ENCODE measurements at places on chromosomes 4 and X.

DNA sequence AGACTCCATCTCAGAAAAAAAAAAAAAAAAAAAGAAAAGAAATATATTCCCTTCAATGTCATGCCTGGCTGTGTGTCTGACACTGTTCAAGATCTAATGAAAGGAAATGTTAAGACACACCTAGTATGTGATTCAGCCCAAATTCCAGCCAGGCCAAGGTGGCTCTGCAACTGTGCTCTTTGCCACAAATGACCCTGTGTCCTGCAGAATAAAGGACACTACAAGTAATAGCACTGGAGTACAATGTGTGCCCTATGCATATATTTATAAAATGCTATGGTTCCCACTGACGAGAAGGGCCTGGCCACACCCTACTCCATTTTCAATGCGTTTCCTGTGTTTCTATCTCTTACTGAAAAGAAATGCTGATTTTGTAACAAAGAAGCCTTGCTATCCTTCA, 98.0 kb upstream of the SORBS2 start:
- no peak for DNase-seq

- no peak for DNase-seq
Observed at GRCh38 chr4:104682311-104682710, 187.6 kb upstream of the CXXC4 start.

DNA sequence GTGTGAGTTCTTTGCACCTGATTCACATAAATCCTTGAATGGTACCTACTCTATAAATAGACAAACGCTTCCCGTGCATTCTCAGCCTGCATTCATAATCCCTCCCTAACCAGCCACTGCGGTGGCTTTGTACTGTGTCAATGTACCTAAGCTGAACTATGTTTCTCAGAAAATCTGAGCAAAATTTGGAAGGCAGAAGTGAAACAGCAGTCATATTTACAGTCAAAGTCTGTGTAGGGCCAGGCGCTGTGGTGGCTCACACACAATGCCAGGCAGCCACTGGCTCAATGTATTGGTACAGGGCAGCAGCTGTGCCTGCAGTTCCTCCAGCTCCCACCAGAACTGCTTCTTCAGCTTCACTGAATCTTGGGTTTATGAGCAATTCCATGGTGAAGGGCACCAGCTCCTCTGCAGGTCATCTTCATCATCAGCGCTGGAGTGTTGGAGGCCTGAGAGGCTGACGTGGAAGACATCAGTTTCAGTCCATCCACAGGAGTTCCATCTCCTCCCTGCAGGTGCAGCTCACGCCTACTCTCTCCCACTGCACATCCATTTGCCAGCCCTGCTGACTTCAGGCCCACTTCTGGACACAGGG, 32.3 kb upstream of the IRF2 start:
- DNase-seq = no peak

GRCh38 chr4:89725268-89725667, 111.7 kb downstream of the SNCA start:
- no peak for DNase-seq

GRCh38 chr4:13299343-13299742, 184.8 kb downstream of the RAB28 start:
- no peak for DNase-seq

GRCh38 chr4:10949039-10949733, 264.6 kb upstream of the CLNK start:
- DNase-seq = no peak

DNA sequence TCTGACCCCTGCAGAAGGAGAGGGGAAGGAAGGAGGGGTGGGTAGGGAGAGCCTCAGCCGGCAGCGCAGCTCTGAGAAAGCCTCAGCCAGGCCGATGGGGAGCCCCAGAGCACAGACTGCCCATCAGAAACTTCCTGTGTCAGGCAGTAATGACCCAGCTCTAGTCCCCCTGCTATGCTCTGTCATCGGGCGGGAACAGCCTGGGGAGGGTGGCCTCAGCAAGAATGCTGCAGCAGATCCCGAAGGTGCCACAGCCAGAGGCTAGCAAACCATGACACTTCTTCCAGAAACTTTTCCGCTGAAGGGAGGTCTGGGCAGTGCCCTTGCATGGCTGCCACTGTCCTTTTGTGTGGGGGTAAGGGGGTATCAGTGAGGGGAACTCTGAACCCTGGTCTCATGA, 279.0 kb downstream of the BCOR start:
- DNase-seq = no peak

DNA sequence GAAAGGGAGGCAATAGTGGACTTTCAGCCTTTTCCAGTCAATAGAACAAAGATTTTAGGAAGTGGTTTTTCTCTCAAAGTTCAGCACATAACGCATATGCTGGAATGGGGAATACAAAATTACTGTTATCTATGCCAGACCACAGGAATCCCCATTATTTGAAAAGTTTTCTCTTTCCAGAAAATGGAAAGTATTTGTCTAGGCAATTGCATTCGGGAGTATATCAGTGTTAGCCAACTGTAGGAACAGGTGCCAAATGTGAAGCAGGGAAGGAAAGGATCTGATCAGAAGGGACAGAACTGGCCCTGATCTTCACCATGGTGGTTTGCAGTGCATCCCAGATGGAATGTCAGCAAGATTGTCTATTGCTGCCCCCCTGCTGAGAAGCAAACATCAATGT, 213.6 kb downstream of the CPE start:
- peak; percentile 17 for DNase-seq

DNA sequence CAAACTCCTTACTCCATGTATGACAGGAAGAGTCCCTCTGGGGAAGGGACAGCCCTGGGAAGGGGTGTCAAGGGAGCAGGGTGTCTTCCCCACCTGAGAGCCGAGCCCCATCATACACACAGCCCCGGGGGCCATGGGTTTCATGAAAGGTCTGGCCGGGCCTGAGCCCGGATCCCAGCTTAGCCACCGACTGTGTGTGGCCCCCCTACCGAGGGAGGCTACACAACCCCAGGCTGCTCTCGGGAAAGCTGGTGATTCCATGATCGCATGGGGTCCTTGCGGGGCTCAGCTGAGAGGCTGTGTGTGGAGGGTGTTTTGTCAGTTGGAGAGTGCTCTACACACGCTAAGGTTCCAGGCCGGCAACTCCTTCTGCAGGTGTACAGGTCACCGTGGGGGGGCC, 55.6 kb downstream of the SORCS2 start:
- no peak for DNase-seq

DNA sequence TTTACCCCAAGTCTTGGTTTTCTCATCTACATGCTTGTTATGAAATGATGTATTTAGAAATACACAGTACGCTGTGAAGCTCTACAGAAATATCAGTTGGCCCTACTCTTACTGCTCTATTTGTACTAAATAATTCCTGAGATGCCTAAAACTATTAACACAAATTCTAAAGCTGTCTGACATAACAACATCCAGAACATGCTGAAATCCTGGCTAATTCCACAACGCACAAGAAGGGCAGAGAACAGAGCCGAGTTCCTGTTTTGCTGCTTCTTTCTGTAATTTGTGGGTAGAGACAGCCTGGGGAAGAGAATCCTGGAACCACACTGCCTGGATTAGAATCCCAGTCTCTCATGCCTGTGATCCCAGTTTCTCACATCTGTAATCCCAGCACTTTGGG, 59.0 kb downstream of the ZNF827 start:
- DNase-seq = no peak

- DNase-seq = no peak
Observed at GRCh38 chr4:145882604-145883003, 56.0 kb downstream of the ZNF827 start.

DNA sequence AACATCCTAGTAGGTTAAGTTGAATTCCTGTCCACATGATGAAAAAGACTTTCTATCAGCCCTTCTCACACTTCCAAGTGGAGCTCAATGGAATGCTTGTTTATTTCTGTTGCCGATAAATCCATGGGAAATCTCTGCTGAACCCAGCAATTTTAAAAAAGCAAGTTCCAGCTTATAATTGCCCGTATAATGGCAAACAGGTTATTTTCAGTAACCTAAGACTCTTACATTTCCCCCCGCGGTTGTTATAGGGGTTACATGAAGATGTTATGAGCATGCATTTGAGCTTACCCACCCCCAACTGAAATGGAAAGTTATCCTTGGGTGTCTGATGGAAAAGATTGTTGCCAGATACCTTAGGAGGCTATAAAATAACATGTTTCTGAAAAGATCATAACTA, 136.2 kb downstream of the PALLD start:
- no peak for DNase-seq

GRCh38 chr4:54165438-54165837, 63.7 kb upstream of the PDGFRA start:
- peak; percentile 93 for DNase-seq

GRCh38 chrX:37476571-37477170, 94.8 kb upstream of the LANCL3 start:
- no peak for DNase-seq

- peak; percentile 15 for DNase-seq
Observed at GRCh38 chr4:88333741-88334405, 44.8 kb upstream of the HERC6 start.

DNA sequence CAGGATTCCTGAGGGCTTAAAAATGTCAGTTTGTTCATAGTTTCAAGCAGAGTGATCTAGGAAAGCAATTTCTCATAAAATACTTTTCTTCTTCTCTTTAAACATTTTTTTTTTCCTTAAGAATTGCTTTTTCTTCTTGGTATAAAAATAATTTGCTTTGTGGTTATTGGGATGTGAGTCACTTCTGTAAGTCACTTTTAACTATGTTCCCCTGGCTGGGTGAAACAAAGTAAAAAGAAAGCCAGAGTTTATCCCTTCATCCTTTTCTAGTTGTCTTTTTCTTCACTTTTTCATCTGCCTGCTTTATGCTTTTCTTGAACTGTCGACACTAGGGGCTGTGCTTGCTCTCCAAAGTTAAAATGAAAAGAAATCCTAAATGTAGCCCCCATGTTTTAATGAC, 33.5 kb downstream of the ARSJ start:
- no peak for DNase-seq

DNA sequence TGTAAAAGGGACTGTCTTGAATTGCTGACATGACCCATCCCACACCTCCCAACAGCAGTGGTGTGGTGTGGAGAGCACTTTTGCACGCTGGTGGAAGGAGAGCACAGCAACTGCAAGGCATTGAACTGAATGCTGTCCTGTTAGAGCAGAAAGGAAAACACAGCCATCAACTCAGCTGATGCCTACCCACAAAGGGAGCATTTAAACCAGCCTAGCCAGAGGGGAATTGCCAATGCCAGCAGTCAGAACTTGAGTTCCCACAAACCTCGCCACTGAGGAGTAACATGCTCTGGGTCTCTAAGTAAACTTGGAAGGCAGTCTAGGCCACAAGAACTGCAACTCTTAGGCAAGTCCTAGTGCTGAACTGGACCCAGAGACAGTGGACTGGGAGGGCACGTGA, 31.9 kb downstream of the MAGED4 start:
- no peak for DNase-seq

DNA sequence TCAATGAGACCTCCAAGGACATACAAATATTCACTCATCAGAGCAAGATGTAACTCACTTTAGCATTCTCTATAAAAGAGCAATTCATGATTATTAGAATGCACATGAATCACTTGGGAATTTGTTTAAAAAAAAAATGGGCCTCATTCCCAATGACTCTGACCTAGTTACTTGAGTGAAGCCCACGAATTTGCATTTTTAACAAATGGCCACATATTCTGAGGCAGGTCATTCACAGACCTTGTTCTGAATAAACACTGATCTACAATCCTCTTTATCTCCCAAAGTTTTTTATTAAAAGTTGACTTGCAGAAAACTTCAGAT, 255.1 kb upstream of the VEGFC start:
- peak; percentile 14 for DNase-seq

DNA sequence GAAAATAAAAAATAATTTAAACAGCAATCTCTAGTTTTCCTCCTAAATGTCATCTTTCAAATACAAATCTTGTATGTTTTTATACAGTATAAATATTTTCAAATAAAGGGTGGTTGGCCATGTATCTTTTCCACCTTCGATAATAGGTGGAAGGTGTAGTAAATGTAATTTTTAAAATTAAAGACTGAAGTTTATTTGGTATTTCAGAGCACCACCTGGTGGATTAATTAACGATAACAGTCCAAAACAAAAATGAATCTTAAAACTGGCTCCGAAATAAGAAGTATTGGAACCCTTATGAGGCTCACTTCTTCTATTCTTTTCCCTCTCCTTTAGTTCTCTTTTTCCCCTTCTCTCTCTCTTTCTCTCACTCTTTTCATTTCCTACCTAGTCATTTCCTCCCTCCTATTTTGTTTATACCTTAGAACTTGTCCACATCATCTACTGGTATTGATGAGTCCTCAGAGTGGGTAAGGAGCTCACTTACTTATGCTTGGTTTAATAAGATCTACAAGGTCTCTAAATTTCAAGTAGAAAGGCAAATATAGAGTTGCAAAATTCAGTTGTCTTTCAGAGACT, 82.9 kb upstream of the EXOC1L start:
- DNase-seq = no peak

GRCh38 chr4:159046683-159047082, 56.2 kb upstream of the RAPGEF2 start:
- DNase-seq = no peak

GRCh38 chrX:16836371-16836770, 33.8 kb downstream of the RBBP7 start:
- DNase-seq = no peak

- DNase-seq = peak; percentile 60
Observed at GRCh38 chrX:10017872-10018271, 50.7 kb downstream of the CLDN34 start.

DNA sequence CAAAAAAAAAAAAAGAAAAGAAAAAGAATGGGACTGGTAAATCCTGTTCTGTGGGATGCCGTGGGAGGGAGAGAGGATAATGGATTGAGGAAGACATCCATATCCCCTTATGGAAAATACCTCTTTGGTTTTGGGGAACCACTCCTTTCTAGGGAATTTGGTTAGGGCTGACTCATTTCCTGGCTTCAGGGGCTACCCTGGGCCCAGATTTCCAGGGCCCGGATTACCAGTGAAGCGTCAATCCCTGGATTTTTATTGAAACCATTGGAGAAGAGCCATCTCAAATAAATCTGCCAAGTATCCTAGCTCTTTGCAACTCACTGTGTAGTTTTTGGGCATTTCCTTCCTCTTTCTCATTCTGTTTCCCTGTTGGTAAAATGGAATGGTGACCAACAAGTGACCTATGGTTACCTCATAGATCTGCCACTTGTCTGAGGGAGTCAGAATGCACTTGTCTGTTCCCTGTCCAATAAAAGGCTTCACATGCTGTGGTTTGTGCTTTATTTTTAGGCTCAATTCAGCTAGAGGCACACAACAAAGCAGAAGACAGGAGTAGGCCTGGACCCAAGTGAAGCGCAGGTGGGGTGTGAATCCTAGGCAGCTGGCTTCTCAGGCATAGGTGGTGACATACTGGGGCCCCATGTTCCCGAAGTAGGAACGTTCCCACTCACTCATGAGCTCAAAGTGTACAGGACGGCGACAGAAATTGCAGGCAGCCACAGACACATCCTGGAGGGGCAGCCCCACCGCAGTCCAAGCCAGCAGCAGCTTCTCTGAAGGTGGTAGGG, 8.6 kb downstream of the APEX2 start:
- DNase-seq = peak; percentile 17
